ENCODE measurements at places on chromosomes 13 and 19.

GRCh38 chr13:34942732-34943435 lies 814 bp downstream of the NBEA start:
- DNase-seq, result peak; percentile 72

GRCh38 chr13:64057372-64058020 lies 2641.8 kb upstream of the PCDH20 start:
- no peak for DNase-seq

GRCh38 chr19:7869453-7869909 lies 4.7 kb downstream of the PRR36 start:
- no peak for DNase-seq

GRCh38 chr19:17646441-17646840 lies 41.7 kb downstream of the UNC13A start:
- no peak for DNase-seq

DNA sequence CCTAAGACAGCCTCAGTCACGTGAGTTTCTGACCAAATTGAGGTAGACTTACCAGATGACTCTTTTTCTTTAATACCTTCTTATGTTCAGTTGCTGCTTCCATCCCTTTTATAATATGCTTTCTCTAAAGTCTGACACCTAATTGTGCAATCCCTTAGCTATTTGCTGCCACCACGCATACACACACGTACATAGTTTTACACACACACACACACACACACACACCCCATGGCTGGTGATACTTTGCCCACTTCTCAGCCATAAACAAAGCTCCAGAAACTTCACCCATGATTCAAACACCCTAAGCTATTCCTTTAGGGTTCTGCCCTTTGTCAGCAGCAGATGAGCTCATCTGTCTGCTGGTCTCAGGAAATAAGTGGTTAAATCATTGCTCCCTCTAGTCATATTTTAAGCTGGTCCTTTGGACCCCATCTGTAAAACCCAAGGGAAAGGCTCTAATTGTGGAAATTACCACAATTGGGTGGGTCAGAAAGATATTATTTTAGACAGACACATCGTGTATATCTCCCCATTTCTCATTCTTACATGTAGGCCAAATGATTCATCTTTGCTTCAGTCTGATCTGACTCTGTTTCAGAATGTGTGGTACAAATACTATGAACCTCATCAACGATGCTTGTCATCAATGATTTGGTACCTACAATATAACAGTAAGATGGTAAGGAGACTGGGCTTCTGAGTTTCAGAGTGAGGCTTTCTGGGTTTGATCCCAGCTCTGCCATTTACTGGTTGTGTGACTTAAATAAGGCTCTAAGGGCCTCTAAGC lies 69.2 kb downstream of the NALCN start:
- no peak for DNase-seq

DNA sequence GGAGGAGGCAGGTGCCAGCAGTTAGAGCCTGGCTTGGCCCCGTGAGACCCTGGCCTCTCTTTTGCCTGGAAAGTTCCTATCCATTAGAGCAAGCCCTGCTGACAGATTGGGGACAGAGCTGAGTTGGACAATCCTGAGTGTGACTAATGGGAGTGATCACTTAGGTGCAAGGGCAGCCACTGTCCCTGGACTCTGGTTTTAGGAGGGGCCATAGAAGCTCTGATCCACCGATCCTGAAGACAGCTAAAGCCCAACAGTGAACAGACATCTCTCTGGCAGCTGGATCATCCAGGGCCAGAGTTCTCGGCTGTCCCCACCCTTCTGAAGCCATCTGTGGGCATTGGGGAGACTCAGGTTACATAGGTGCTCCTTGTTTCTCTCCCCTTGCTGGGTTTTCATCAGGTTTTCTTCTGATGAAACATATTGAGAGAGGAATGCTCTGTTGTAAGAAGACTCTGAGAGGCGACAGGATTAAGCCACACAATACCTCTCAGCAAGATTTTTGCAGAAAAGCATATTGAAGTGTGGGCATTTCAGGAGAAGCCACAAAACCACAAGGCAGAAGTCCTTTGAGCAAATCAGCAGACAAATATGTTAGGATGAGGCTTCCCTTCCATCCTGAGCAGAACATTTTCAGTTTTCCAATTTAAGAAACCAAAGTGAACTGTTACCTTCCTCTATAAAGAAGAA lies 288.0 kb upstream of the MAB21L1 start:
- no peak for DNase-seq

- no peak for DNase-seq
Observed at GRCh38 chr13:90552702-90553101, 794.8 kb upstream of the MIR17HG start.

- DNase-seq, result no peak
Observed at GRCh38 chr19:41868120-41868988, 8.3 kb downstream of the RPS19 start.

DNA sequence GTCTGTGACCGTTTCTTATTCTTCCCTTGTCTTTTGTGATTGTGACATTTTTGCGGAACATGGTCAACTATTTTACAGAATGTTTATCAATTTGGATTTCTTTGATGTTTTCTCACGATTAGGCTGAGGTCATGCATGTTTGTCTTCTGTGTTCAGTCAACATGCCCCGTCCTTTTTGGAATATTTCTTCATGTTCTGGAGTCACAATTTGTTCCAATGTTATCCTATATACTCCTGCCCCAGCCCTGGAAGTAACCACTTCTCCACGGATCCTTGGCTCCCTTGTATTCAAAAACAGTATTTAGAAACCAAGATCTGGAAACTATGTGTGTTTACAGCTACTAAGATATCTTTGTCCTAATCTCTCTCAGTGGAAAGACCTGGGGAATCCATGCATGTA lies 9.6 kb downstream of the CARD8 start:
- DNase-seq, result no peak

- no peak for DNase-seq
Observed at GRCh38 chr13:40317980-40318327, 348.5 kb downstream of the FOXO1 start.

- no peak for DNase-seq
Observed at GRCh38 chr13:36146511-36147269, 15.5 kb upstream of the DCLK1 start.

GRCh38 chr19:3047496-3048189 lies 14.7 kb downstream of the TLE5 start:
- peak; percentile 97 for DNase-seq

- DNase-seq, result no peak
Observed at GRCh38 chr13:94968040-94968756, 255.9 kb upstream of the SOX21 start.

DNA sequence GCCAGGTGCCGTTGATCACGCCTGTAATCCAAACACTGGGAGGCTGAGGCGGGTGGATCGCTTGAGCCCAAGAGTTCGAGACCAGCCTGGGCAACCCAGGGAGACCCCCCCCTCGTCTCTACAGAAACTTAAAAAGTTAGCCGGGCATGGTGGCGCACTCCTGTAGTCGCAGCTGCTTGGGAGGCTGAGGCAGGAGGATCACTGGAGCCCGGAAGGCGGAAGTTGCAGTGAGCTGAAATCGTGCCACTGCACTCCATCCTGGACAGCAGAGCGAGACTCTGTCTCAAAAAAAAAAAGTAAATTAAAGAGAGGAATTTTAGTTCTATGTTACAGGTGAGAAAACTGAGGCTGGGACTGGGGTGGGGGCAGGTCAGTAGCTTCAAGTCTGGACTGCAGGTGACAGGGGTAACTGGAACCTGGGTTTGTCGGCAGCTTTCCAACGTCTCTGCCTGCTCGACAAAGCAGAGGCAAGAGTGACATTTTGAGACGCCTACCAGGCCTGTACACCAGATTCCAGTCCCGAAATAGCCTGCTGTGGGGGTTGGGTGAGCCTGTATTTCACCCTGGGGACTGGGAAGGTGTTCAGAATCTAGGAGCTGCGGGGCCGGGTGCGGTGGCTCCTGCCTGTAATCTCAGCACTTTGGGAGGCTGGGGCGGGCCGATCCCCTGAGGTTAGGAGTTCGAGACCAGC lies 1.2 kb downstream of the SELENOW start:
- peak; percentile 90 for DNase-seq

GRCh38 chr13:32309312-32310133 lies 5.6 kb downstream of the ZAR1L start:
- no peak for DNase-seq

- DNase-seq, result no peak
Observed at GRCh38 chr13:29903996-29904395, 53.6 kb upstream of the UBL3 start.

DNA sequence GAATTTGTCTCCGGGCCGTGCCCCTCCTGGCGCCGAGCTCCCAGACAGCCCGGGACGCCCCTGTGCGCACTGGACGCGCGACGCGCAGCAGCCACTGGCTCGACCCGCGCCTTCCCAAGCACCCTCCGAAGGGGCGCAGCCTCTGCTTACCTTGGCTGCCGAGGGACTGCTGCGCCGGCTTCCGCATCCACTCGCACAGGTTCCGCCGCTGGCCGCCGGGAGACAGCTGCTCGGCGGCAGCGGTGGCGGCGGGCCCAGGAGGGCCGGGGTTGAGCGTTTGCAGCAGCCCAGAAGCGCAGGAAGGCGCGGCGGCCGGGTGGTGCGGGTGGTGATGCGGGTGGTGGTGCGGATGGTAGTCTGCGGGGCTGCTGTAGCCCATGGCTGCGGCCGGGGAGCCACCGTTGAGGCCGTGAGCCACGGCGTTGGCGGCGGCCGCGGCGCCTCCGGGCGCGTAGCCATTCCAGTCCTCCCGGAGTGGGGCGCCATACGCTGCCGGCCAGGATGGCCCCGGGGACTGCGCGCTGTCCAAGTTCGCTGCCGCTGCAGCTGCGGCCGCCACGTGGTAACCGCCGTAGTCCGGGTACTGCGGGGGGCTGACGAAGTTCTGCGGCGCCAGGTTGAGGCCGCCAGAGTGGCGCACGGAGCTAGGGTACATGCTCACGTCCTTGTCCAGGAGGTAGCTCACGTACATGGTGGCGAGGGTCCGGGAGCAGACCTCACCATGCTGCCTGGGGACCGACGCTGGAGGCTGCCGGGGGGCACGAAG lies 616 bp downstream of the CDX2 start:
- DNase-seq, result no peak

GRCh38 chr19:4547303-4548237 lies 7.7 kb upstream of the LRG1 start:
- no peak for DNase-seq

DNA sequence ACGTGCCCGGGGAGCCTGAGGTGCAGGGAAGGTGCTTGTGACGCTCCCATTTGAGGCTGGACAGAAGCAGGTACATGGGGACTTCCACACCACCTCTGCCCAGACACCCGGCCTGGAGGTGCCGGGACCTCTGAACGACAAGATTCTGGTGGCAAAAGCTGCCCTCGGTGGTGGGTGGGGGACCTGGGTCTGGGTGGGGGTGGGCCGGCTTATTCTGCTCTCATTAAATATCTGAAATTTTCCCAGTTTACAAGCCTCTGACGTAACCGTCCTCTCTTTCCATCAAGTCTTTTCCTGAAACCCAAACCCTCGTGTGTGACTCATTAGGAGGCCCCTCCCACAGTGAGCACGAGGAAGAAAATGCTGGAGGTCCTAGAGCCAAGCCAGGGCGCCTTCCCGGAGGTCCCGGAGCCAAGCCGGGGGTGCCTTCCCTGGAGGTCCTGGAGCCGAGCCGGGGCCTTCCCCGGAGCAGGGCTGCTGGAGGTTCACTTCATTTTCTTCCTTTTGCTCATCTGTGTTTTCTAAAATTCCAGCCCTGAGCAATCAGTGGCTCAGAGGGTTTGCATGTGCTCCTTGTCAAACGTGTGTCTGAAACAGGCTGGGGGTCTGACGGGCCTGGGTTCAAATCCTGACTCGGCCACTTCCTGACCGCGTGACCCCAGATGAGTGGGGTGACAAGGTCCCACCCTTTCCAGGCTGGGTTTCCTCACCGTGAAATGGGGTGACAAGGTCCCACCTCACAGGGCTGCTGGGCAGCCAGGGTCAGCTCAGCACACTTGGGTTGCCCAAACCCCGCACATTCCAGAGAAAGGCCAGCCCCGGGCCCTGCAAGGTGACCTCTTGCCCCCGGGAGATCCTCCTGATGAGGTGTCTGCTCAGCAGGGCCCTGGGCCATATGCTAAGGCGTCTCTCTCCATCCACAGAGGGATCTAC lies 10.0 kb downstream of the CFD start:
- DNase-seq, result peak; percentile 96

DNA sequence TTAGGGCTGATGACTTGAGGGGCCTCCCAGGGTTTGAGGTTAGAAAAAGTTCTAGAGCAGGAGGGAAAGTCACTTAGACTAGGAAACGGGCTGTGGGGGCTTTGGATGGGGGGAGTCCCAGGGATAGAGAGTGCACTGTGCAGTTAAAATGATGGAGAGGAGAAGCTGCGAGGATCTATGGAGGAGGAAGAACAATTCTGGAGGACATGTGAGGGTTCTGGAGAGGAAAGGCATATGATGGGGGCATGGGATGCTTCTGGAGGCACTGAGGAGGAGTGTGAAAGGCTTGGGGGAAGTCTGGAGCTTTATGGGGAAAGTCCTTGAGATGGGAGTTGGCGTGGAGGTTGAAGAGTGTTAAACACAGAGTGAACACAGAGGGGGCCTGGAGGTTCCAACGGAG lies 2.2 kb downstream of the KCNC3 start:
- no peak for DNase-seq

- no peak for DNase-seq
Observed at GRCh38 chr19:13146763-13147563, 3.2 kb downstream of the STX10 start.

DNA sequence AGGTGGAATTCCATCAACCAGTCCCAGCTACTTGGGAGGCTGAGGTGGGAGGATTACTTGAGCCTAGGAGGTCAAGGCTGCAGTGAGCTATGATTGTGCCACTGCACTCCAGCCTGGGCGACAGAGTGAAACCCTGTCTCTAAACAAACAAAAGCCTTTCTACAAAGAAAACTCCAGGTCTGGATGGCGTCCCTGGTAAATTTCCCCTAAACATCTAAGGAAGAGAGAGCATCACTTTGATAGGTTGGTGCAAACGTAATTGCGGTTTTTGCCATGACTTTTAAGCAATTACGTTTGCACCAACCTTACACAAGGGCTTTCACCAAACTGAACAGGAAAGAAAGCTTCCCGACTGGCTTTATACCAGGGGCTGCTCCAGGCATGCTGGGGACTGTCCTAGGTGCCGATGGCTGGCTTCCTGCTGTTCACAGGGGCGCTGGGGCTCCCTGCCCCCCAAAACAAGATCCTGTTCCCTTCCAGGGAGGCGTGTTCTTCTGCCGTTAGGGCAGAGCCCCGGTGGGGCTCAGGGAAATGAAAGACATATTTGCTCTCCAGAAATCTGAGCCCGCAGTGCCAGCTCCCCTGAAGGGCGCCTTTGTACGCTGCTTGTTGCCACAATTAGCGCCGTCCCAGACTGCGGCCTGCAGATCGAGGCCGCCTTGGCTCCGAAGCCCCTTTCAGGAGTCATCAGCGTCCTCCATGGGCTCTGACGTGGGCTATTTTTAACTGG lies 38.7 kb upstream of the KLF2 start:
- DNase-seq, result no peak

DNA sequence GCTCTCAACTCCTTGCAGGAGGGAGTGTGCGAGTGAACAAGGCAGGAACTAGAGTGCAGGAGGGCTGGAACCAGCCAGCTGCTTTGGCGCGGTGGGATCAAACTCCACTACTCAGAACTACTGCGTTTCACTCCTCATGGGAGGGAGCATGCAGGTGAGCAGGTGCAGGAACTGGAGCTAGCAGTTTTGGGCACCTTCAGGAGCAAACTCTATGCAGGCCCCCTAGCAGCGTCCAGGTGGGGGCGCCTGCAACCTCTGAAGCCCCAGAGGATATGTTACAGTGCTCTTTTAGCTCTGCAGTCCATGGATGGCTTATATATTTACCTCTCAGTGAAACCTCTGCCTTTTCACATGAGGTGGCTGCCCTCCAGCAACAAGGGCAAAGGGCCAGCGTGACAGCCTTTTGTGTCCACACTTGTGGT lies 1303.4 kb downstream of the PCDH9 start:
- DNase-seq, result no peak

- DNase-seq, result no peak
Observed at GRCh38 chr13:84362777-84363176, 480.5 kb upstream of the SLITRK1 start.
